Epithelial cell of alveolus of lung (primary cell): ENCODE measurements at places on chromosomes 7 and 10. TPM values are rescaled to one million over a fixed set of nuclear protein-coding genes. Genes with fewer than 3 reads are reported as not detected.

The HTR5A gene
- total RNA-seq = not detected in 2 replicates

The FOXK1 gene
- total RNA-seq = 32.6 and 47.8 TPM in 2 replicates

The CLDN4 gene
- 3.2 and 5.2 TPM in 2 replicates for total RNA-seq

The AOC1 gene
- total RNA-seq = not detected in 2 replicates

The MSMB gene
- total RNA-seq = not detected in 2 replicates
